ENCODE measurements at places on chromosomes 2 and 18.

- no peak for DNase-seq
These were observed 119.0 kb downstream of the SMAD7 start for GRCh38 chr18:48831802-48832201.

GRCh38 chr18:8296886-8297616, 312.2 kb upstream of the RAB12 start:
- DNase-seq = no peak

GRCh38 chr2:48912110-48912509, 156.6 kb upstream of the LHCGR start:
- no peak for DNase-seq

DNA sequence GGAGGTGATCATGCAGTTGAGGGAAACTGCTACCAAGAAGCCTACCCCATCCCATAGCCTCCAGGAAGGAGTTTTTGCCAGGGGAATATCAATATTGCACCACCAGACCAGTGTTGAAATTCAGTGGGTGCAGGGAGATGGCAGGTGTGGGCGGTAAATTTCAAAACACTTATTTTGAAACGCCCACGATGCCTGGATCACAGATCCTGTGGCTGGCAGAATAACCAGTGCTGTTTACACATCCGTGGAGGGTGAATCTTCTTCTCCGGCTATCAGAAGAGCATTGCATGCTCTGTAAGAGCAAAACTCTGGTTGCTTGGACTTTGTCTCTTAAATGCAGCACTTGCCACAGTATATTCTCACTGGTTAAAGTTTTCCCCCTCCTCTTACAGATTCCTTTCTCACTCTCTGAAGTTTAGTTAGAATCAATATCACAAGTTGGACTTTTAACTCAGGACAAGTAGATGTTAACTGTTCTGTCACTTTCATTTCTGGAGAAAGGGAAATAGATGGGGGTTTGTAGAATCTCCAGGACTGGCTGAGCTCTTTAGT, 70.5 kb upstream of the ZCCHC2 start:
- DNase-seq = no peak

DNA sequence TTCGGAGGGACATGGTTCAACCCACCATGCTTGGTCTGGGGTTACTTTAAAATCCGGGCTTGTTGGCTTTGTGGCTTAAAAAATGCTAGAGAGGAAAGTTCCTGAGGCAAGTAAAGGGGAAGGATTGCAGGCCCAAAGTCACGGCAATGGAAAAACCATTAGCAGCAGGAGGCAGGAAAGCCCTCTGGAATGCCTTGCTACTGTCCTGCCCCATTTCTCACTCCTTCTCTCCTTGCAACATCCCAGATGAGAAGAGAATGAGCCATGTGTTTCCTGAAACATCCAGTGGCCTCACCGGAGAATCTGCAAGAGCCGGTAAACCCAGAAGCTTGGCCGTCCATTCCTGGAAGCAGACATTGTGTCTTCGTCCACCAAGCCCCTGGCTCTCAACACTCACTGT, 97.4 kb upstream of the LCLAT1 start:
- DNase-seq = no peak

GRCh38 chr2:207227062-207227748, 61.5 kb upstream of the KLF7 start:
- DNase-seq = peak; percentile 82

DNA sequence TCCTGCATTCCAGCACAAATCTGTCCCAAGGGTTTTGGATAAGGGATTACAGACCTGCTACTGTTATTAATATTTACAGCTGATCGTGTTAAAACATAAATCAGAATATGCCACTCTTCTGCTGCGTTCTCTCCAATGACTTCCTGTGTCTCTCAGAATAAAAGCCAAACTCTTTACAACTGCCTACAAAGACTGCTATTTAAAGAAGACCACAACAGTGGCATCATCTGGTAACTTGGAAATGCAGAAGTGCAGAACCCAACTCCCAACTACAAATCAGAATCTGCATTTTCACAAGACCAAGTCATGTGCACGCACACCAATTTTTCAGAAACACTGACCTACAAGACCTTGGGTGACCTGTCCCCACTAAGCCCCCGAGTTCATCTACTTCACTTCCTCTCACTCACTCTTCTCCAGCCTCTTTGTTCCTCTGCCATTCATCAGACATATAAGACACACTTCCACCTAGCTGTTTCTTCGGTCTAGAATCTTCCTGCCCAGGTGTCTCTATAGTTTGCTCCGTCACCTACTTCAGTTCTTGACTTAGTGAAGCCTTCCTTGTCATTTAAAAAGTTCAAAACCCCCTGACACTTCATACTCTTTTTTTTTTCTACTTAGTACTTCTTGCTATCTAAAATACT, 36.0 kb downstream of the CHN1 start:
- no peak for DNase-seq

- DNase-seq = peak; percentile 67
These were observed 13.0 kb downstream of the L3MBTL4 start for GRCh38 chr18:6401687-6402086.

DNA sequence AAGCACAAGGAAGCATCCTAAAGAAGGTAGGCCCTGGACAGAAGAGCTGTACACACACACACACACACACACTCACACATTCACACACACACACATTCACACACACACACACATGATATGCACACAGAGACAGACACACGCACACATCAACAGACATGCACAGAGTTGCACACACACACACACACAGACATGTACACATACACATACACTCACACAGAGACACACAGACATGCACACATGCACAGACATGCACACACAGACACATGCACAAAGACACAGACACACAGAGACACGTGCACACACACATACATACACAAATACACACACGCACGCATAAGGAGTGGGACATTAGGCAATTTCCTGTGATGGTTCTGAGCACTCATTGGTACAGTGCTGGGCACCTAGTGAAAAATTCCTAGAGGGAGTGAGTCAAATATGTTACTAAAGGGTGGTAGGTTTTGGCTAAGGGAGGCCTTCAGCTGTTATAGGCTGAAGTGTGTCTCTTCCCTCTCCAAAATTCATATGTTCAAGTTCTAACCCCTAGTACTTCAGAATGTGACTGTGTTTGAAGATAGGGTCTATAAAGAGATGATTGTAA, 26.4 kb downstream of the THNSL2 start:
- no peak for DNase-seq

DNA sequence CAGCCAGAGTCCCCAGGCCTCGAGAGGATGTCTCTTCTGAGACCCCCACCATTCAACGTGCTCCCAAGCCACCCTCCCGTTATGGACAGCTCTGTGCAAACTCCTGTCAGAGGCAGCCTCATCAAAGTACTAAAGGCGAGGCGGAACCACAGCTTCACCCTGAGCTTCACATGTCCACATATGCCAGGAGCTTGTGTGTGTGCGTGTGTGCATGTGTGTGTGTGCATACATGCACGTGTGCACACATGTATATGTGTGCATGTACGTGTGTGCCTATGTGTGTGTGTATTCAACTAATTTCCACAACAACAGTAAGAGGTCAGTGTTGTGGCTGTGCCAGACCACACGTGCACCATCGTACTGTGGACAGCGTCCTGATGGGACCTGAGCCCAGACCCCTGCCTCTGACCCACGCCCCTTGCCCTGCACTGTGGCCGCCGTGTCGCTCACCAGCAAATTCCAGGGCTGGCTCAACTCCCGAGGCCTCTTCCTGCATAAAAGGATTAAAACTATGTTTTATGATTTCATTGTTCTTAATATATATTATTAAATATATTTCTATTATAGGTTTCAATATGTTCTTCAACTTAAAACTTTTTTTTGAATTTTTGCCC, 444.8 kb downstream of the EIPR1 start:
- DNase-seq = peak; percentile 32

DNA sequence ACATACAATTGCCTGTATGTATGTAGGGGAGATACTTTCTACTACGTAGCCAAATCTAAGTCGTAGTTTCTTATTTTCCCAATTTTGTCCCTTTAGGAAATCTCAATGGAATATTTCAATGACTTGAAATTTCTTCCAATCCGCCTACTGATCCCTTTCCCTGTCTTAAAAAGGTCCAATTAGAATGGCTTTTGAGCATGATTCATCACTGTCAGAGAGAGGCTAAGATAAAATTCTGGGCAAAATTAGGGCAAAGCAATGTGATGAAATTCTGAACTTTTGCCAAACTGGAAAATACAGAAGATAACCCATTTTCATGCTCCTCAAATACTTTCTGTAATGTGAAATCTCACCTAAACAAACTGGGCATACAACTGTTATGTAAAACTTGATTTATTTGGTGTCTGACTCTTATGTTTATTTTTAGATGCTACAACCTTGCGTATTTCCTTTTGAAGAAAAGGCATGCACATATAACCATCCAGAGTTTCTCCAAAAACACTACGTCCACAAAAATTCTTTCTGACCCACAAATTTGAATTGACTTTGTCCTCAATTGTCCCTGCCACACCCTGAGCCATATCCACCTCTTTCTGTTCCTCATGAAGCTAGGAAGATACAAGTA, 147.1 kb downstream of the IKZF2 start:
- no peak for DNase-seq

DNA sequence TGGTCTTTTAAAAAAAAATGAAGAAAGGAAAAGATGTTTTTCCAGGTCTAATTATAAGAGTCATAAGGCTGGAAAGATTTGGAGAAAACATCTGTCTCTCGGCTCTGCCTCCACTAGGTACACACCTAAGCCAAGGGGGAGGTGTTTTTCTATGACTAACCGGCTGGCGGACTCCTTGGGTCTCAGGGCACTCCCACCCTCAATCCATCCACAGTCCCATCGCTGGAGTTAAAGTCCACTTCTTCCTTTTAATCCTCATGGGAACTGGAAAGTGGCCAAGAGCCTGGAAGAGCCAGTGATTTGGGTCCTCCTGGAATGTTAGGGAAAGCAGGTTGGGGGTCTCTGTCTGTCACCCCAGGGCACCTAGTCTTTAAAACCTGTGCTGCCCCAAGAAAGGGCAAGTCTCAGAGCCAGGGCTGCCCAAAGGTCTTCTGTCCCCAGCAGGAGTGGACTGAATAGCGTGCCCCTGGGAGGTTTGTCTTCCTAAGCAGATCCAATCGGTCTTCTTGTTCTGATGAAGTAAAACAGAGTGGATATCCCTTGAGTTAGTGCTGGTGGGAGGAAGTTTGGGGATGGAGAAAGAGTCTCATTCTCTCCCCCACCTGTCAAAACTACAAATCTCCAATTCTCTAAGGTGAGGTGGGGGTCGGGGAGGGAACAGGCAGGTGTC, 66.4 kb downstream of the MCFD2 start:
- DNase-seq = no peak

DNA sequence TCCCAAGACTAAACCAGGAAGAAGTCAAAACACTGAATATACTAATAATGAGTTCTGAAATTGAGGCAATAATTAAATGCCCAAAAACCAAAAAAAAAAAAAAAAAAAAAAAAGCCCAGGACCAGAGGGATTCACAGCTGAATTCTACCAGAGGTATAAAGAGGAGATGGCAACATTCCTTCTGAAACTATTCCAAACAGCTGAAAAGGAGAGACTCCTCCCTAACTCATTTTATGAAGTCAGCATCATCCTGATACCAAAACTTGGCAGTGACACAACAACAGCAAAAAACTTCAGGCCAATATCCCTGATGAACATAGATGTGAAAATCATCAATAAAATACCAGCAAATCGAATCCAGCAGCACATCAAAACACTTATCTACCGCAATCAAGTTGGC, 108.5 kb upstream of the COL3A1 start:
- no peak for DNase-seq

GRCh38 chr18:22113144-22113844, 56.1 kb upstream of the GATA6 start:
- DNase-seq = no peak

DNA sequence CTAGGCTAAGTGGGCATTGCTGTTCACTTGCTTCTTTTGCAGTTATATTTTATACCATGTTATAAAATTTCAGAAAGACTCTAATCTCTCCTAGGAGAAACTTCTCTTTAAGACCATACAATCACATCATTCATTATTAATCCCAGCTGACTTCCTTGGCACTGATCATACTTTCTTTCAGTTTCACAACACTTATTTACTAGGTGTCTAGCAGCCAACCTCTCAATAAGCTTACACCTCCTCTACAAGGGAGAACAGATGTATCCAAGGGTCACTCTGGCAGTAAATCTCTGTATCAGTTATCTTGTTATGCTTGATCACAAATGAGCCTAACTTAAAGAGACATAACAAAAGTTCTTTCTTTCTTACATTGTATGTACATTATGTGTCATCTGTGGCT, 69.8 kb upstream of the EPB41L5 start:
- DNase-seq = no peak

- DNase-seq = peak; percentile 52
These were observed 549.0 kb upstream of the VRK2 start for GRCh38 chr2:57497489-57498096.

DNA sequence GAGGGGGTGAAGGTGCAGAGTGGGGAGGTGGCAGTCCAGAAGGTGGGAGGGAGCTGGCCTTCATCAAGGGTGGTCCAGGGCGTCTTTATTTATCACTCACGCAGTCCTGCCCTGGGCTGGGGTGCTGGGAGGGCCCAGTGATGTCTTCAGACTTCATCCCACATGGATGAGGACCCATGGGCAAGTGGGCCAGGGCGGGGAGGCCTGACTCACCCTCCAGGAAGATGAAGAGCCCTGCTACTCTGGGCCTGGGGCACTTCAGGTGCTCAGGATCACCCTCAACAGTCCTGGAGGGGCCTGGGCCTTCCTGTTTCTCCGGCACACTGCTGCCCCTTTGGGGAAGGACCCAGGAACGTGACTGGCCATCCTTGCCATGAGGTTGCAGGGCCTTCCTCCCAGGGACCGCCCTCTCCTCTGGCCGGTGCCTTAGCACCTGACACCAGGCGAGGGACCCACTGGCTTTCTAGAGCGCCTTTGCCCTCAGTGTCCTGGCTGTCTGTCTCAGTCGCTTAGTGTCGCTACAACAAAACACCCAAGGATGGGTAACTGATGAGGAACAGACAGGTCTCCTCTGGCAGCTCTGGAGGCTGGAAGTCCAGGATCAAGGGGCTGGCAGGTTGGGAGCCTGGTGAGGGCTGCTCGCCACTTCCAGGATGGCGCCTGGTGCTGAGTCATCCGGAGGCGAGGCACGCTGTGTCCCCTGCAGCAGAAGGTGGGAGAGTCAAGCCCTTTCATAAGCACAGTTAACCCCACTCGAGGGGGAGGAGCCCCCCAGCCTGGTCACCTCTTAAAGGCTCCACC, 57.8 kb upstream of the HS6ST1 start:
- no peak for DNase-seq

- no peak for DNase-seq
These were observed 69.3 kb upstream of the SNTG2 start for GRCh38 chr2:881204-881918.

DNA sequence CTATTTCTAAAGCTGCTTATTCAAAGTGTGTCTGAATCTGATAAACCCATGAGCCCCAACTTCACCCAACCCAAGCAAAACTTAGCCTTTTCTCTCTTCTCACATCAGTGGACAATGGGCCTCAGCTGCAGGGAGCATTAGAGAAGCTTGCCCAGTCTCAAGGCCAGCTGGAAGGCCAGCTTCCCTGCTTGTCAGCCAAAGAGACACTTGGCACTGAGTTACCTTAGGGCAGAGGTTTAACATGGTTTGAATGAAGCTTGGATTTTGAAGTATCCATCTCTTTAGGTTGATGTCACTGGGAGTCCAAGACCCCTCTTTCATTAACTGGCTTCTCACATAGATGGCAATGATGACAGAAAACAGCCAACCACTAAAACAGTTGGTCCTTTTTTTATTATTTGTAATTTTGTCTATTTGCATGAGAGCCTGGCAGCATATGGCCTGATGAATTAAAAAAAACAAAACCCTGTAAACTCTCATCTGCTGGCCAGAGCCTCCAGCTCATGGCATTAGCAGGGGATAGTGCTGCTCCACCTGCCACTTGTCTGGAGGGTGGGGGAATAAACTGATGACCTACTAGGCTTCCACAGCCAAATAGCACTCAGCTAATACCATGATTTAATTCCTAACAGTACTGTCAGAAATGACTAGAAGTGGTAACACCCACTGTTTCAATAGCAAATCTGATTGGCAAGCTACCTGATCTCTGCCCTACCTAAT, 137.0 kb downstream of the UBE2E3 start:
- DNase-seq = no peak
